ENCODE measurements at places on chromosomes 4 and X. TPM values are rescaled to one million over a fixed set of nuclear protein-coding genes. Genes with fewer than 3 reads are reported as not detected.

- H3K36me3 ChIP-seq = no peaks in the 10 kb centered on the region
- peaks cover 5% of the 10 kb centered on the region for H3K4me1 ChIP-seq
- no peak for DNase-seq
- H3K27ac ChIP-seq = no peak overlapping the region
These were observed 2305.1 kb upstream of the AGA start for GRCh38 chr4:179747218-179747910.

- DNase-seq = no peak
- no peak overlapping the region for H3K27ac ChIP-seq
- H3K36me3 ChIP-seq = no peaks in the 10 kb centered on the region
- H3K4me1 ChIP-seq = no peaks in the 10 kb centered on the region
- H3K27me3 ChIP-seq = no peaks in the 10 kb centered on the region
- no peak overlapping the region for H3K4me3 ChIP-seq
These were observed 128.6 kb downstream of the GPC3 start for GRCh38 chrX:133856819-133857218.

- DNase-seq = no peak
- H3K27me3 ChIP-seq = peaks cover 17% of the 10 kb centered on the region
- H3K4me3 ChIP-seq = no peak overlapping the region
- H3K36me3 ChIP-seq = no peaks in the 10 kb centered on the region
These were observed 70.8 kb downstream of the LUZP4 start for GRCh38 chrX:115360220-115360781.

DNA sequence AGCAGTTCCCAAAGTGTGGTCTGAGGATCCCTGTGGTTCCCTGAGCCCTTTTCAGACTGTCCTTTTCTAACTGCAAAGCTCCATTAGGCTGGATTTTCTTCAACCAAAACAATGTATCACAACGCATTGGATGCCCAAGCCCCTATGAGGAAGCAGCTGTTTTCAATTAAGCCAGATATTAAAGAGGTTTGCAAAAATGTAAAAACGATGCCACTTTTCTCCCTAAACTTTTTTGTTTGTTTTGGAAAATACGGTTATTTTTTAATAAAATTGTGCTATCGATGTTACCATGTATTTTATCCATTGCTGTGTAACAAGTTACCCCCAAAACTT lies 170.4 kb upstream of the BCOR start:
- no peak overlapping the region for H3K27ac ChIP-seq
- H3K36me3 ChIP-seq = no peaks in the 10 kb centered on the region
- H3K4me1 ChIP-seq = peaks cover 17% of the 10 kb centered on the region
- no peak overlapping the region for H3K4me3 ChIP-seq

DNA sequence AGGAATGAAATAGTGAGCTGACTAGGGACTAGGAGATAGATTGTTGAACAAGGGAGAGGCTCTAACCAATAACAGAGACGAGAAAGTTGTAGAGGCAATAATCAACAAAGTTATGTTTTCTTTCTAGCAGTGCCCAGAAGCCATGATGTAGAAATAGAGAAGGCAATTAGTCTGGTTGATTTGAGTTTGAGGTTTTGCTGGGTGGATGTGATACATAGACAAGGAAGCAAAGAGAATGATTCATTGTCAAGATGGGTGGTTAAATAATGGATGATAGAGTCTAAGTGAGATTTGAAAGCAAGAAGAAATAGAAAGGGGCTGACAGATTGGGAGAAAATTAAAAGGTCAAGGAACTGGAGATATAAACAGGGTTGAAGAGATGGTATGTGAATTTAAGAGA lies 11.2 kb downstream of the RBM41 start:
- H3K4me3 ChIP-seq = no peak overlapping the region
- H3K27me3 ChIP-seq = no peaks in the 10 kb centered on the region
- H3K27ac ChIP-seq = no peak overlapping the region
- no peaks in the 10 kb centered on the region for H3K4me1 ChIP-seq
- peaks cover 20% of the 10 kb centered on the region for H3K36me3 ChIP-seq

FLNA gene
- 1,123 TPM for total RNA-seq

NAP1L2 gene
- 0.50 TPM for total RNA-seq

FGFR3 gene
- total RNA-seq = 4.7 TPM

ADAMTS3 gene
- total RNA-seq = 0.39 TPM

GAGE12H gene
- total RNA-seq = not detected

RTL3 gene
- not detected for total RNA-seq

Measured in A673 (cell line).